ENCODE measurements at places on chromosomes 3 and 15.

GRCh38 chr3:128585189-128585588, 65.4 kb downstream of the RPN1 start:
- ATAC-seq: no peak

- ATAC-seq: no peak
Measured at GRCh38 chr15:56783156-56783856, 50.0 kb upstream of the ZNF280D start.

DNA sequence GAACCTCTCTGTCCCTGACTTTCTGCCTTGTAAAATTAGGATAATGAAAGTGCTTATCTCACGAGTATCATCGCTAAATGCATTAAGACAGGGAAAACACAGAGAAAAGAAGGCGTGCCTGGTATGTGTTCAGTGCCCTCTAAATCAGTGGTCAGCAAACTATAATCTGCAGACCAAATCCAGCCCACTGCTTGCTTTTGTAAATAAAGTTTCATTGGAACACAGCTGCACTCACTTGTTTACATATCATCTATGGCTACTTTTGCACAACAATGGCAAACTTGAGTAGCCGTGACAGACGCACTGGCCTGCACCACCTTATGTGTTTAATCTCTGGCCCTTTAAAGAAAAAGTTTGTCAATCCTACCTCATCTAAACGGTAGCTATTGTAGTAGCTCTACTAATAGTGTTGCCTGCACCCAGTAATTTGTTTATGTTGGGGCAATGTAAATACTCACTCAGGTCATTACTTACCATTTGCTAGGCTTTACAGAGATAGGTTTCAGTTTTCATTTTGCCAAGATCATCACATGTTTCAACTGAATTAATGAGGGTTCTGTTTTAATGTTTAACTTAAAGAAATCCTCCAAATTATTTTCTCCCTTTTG, 229.4 kb downstream of the FEZF2 start:
- no peak for ATAC-seq

DNA sequence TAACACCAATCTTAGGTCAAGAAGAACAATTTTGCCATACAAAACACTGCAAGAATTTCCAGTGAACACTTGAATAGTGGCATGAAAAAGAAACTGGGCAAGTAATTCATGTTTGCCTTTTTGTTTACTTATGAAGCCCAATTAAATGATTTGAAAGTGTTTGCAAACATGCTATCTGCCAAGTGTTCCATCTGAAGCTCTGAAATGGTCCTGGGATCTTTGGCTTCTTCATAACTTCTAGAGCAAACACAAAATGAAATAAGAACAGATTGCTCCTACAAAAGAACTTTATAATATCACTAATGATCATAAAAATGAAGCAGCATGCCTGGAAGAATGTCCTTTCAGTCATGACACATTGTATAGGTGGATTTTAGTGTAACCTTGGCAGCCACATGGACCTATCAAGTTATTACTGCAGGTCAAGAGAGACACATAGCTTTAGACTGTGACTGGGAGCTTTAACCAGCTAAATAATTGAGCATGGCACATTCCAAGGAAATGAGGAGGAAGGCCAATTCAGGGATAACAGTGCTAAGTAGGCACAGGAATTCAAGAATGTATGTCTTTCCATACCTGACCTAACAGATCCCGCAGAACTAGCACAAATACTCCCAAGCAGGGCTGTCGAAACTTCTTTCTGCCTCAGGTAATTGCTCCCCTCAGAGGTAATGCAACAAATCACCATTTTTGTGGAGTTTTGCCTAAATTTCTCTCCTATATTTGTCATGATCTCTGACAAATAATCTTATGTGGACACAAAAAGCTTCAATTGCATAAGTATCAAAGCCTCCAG, 144.6 kb downstream of the DUT start:
- no peak for ATAC-seq

DNA sequence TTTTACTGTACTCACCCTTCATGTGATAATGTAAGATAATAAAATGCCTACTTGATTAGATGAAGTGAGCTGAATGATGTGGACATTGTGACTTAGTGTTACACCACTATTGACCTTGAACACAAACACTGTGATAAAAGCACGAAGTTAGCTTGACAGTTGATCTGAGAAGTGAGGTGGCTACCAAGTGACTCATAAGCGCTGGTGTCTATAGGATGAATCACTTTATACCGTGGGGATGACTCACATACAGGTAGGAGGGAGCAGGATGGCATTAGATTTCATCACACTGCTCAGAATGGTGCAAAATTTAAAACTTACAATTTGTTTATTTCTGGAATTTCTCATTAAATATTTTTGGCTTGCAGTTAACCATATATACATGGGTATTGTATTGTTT, 174.7 kb upstream of the CNTN3 start:
- ATAC-seq: peak; percentile 87

GRCh38 chr3:127067116-127067910, 84.4 kb downstream of the PLXNA1 start:
- ATAC-seq: peak; percentile 70

DNA sequence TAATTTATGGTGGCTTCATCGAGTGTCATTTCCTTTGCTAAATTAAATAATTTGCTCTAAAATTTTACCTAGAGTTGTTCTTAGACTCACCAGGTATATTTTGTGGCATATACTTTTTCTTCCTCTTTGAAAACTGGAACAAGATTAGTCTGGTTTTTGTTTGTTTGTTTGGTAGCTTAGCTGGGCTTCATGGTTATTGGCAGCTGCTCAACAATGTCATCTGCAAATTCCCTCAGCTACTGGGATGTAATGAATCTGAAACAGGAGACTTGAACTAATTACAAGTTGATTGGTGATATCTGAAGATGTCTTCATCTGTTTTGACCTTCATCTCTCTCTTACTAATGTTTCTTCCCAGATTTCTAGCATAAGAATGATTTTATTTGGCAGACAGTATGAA, 270.5 kb upstream of the P2RY1 start:
- ATAC-seq: no peak

- ATAC-seq: no peak
Measured at GRCh38 chr15:88118035-88118434, 138.5 kb downstream of the NTRK3 start.

- ATAC-seq: no peak
Measured at GRCh38 chr3:107524326-107524840, 1.6 kb downstream of the BBX start.

- no peak for ATAC-seq
Measured at GRCh38 chr3:129663045-129663446, 56.6 kb upstream of the PLXND1 start.

DNA sequence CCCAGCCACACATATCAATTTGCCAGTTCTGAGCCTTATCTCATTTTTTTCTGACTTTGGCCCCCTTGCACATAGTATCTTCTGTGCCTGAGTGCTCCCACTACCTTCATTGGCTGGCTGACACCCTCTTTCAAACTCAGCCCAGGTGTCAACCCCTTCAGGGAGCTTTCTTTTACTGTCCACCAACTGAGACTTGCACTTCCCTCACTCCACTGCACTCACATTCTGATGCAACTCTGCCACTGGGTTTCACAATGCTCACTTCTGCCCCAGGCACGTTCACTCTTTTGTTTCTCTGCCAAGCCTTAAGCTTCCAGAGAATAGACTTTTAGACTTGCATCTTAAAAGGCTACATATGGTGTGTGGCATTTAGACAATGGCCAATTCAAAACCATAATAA, 101.5 kb upstream of the CBLB start:
- ATAC-seq: peak; percentile 32

DNA sequence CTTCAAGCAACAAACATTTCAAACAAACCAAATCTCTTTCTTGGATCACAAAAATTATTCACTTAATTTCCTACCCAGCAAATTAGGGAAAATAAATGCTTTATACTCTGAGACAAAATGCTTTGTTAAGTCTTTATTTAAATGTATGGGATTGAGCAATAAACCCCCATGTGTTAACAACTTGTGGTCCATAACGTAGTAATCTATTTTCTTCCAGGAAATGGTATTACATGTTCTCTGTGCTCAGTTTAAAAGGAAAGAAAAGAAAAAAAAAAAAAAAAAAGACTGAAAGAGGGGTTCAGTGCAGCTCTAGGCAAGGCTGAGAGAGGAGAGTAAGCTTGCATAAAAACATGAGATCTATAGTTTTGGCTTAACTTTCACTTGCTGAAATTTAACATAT, 102.3 kb downstream of the PIK3CB start:
- no peak for ATAC-seq

DNA sequence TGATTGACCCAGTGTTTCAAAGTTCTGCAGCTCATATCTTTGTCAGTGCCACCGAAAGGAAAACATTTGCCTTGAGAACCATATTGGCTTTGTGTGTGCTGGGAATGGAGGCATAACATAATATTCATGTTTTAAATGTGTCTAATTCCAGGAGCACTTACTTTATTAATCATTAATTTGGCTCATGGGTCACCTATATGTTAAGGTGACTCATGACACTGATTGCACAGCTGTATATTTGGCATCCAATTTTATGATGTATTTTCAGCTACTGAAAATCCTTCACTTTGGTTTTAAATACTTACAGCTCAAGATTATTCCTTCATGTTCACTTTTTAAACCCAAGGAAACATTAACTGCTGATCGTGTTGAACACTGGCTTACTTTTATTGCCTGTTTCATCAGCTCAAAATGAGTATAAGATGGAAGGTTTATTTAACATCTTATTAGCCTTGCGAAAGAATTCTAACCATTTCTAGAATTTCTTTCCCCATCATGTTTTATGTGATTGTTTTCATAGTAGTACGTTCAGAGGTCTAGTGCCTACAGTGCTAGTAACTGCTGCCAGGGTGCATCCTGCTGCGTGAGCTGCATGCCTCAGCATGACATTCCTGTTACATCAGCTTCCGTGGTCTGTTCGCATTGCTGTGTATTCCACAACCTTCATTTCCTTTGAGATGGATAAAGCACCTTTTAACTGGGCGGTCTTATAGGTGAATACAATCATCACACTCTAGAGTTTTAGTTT, 63.7 kb downstream of the LRCH3 start:
- ATAC-seq: peak; percentile 95

- ATAC-seq: no peak
Measured at GRCh38 chr3:30332196-30333021, 274.0 kb upstream of the TGFBR2 start.

- ATAC-seq: no peak
Measured at GRCh38 chr15:101397521-101398003, 91.9 kb downstream of the PCSK6 start.

- ATAC-seq: no peak
Measured at GRCh38 chr3:101104321-101104720, 111.1 kb upstream of the ABI3BP start.

GRCh38 chr15:48703544-48703943, 58.0 kb upstream of the FBN1 start:
- no peak for ATAC-seq

DNA sequence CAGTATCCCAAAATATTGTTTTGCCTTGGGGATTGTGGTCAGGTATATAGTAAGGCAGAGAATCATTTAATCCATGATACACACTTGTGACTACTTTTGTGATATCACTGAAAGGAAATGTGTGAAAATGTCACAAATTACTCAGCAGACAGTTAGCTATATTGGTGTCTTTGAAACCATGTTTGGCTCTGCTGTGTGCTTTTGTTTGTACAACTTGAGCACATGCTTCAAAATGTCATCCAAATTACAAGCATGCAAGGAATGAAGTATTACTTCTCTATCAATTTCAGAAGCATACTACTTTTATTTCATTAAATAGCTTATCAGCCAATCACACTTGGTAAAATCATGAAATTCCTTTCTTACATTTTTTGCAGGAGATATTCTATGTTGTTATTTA, 619.0 kb upstream of the AGTR1 start:
- no peak for ATAC-seq

Measured in motor neuron (in vitro differentiated cells).